CD4-positive, alpha-beta T cell (primary cell): ENCODE measurements at places on chromosomes 13 and 19. TPM values are rescaled to one million over a fixed set of nuclear protein-coding genes. Genes with fewer than 3 reads are reported as not detected.
A peak's percentile ranks its signal among the peaks of the same experiment; 100 is the strongest.

- no peak for DNase-seq
- H3K36me3 ChIP-seq = no peaks in the 10 kb centered on the region
- H3K27ac ChIP-seq = no peak overlapping the region
- H3K27me3 ChIP-seq = no peaks in the 10 kb centered on the region
- H3K4me1 ChIP-seq = no peaks in the 10 kb centered on the region
Observed at GRCh38 chr13:73103238-73103637, 44.4 kb downstream of the KLF5 start.

DNA sequence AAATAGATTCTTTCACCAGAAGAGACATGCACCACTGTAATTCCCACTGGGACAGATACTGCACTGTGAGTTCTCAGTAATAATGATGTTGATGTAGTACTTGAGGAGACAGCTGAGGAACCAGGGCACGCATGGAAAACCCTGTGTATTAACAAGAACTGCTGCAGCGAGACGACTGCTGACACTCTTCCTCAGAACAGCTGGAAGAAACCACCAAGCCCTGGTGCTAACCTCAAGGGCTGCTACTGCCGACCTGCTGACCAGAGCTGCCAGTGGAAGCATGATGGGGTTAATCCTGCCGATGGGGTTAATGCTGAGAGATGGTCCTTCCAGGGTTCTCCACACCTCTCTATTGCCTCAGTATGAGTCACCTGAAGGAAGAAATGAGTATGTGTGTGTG lies 45.6 kb downstream of the EDNRB start:
- H3K27me3 ChIP-seq = no peaks in the 10 kb centered on the region
- DNase-seq = no peak
- no peaks in the 10 kb centered on the region for H3K36me3 ChIP-seq
- no peaks in the 10 kb centered on the region for H3K4me1 ChIP-seq
- no peak overlapping the region for H3K4me3 ChIP-seq
- no peak overlapping the region for H3K27ac ChIP-seq

DNA sequence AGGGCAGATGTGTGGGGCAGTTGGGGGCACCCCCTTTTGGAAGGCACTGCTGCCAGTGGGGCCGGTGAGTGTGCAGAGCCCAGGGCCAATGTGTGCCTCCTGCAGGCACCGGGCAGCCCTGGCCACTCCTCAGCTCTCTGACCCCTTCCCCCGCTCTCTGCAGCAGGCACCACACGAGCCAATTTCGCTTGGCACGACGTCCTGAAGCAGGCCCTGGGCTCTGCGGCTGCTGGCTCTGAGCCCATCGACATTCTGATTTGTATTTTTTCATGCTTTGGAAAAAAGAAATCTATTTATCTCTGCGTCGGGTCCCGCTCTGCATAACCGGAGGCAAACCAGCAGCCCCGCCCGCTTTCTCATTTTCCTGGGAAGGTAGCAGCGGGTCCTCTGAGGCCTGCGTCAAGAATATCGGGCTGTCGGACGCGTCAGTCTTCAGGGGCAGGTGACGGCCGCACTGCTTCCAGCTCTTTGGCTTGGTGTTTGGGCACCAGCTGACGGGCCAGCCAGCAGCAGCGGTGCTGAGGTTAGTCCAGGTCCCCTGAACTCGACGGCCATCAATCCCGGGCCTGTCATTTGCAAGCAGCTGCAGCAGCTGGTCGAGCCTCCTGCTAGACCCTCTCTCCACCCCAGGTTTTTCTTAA lies 134.3 kb downstream of the KDM4B start:
- no peak overlapping the region for H3K4me3 ChIP-seq
- H3K27me3 ChIP-seq = no peaks in the 10 kb centered on the region
- H3K36me3 ChIP-seq = peaks cover 24% of the 10 kb centered on the region
- H3K4me1 ChIP-seq = no peaks in the 10 kb centered on the region
- no peak for DNase-seq

GRCh38 chr19:42095814-42096230 lies 19.9 kb downstream of the ZNF574 start:
- peaks cover 9% of the 10 kb centered on the region for H3K4me1 ChIP-seq
- no peak overlapping the region for H3K27ac ChIP-seq
- no peaks in the 10 kb centered on the region for H3K27me3 ChIP-seq
- DNase-seq = no peak
- no peak overlapping the region for H3K4me3 ChIP-seq

- H3K4me3 ChIP-seq = no peak overlapping the region
- peaks cover 71% of the 10 kb centered on the region for H3K36me3 ChIP-seq
- H3K27ac ChIP-seq = no peak overlapping the region
Observed at GRCh38 chr19:44986389-44986788, 14.9 kb upstream of the RELB start.

GRCh38 chr13:26342898-26343297 lies 89.0 kb downstream of the CDK8 start:
- no peaks in the 10 kb centered on the region for H3K27me3 ChIP-seq
- H3K4me1 ChIP-seq = no peaks in the 10 kb centered on the region
- no peak overlapping the region for H3K27ac ChIP-seq
- H3K36me3 ChIP-seq = peaks cover 4% of the 10 kb centered on the region
- no peak overlapping the region for H3K4me3 ChIP-seq

DNA sequence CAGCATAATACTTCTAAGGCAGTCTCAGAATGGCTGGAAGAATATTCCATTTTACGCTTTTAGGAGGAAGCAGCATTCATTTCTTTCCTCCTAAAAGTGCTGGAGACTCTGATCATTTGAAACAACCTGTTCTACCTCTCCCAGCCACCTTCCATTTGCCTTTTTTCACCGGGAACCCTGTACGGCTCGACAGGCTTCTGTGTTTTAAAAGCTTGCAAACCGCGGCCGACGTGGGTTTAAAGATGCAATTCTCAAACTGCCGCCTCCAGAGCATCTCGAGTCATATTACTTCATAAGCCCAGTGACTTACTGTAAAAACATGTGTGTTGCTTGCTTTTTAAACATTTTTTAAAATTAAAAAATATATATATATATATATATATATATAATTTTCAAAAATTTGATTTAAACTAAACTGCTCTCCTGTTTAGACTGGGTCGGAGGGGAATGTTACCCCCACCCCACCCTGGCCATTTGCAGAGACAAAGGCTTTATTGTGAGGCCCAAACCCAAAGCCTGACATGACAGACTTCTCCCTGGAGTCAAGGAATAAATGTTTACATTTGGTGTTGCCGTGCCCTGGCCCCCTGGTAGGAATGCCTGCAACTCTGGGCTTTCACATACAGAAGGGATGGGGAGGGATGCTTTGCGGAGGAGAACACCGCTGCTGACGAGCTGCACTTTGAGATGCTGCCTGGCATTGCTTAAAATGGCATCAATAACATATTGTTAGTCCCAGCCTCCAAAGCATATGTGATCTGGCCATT lies 30.4 kb downstream of the ZNF536 start:
- no peaks in the 10 kb centered on the region for H3K4me1 ChIP-seq
- H3K27me3 ChIP-seq = no peaks in the 10 kb centered on the region
- DNase-seq = no peak
- no peak overlapping the region for H3K27ac ChIP-seq

- H3K4me1 ChIP-seq = peaks cover 18% of the 10 kb centered on the region
- no peak for DNase-seq
- no peaks in the 10 kb centered on the region for H3K27me3 ChIP-seq
- no peak overlapping the region for H3K4me3 ChIP-seq
- H3K27ac ChIP-seq = no peak overlapping the region
Observed at GRCh38 chr13:99265821-99266426, 7.7 kb upstream of the GPR18 start.

DNA sequence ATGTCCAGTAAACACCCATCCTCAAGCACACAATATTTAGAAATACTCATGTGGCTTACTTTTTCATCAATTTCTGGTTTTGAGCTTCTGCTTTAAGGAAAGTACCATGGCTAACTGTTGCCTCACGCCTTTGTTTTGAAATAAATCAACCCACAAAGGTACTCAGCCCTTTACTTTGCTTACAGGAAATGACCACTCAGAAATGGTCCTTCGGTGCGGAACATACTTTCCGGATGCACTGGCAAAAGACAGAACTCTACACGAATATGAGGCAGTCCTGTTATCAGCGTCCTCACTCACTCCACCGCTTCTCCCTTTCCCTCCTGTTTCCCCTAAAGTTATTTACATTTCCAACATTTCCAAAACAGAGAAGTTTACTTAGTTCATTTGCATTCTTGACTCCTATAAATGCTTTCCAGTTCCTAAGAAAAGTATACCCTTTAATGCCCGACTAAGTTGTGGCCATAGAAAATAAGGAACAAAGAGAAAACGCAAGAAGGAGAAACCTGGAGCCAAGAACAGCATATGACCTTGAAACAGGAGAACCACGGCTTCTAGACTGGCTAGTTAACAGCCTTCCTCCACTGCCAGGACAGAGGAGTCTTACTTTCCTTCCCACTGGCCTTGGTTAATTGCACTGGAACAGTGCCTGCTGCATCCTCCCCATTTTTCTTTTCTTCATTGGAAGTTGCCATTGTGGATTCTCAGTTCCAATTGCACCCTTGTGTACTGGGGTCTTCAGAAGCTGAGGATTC lies 10.6 kb downstream of the FPR2 start:
- no peaks in the 10 kb centered on the region for H3K36me3 ChIP-seq
- no peak overlapping the region for H3K4me3 ChIP-seq
- H3K27ac ChIP-seq = no peak overlapping the region
- peaks cover 13% of the 10 kb centered on the region for H3K27me3 ChIP-seq
- no peaks in the 10 kb centered on the region for H3K4me1 ChIP-seq

DNA sequence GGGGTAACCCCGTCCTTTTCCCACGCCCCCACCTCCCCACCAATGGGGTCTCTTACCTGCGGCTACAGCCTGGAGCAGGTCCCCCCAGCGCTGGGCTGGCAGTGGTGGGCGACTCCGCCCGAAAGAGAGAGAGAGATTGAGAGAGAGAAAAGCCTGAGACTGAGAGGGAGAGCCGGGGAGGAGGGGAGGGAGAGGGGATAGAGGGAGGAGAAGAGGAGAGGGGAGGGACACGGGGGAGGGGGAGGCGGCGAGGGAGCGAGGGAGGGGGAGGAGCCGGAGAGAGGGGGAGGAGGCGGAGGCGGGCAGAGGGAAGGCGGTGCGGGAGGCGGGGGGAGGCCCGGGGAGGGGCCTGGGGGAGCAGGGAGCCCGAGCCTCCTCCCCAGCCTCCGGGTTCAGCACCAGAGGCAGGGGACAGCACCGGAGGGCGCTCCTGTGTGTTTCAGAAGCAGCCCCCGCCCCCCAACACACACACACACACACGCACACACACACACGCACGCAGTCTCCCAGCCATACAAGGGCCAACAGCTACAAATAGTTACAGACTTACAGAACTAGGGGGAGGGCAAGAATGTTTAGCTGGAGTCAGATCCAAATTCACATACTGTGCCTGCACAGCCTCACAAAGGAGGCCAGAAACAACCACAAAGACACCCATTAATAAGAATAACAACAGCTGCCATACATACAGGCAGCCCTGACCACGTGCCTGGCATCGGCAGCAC lies at the start of gene SLC8A2:
Gene SLC8A2, minus strand, starts transcription at position 161 of the 725 bp plus-strand sequence. CDS start 5,490 bp downstream, outside the sequence.
- H3K4me3 ChIP-seq = no peak within 1 kb of the TSS
- no peak within 1 kb of the TSS for H3K27ac ChIP-seq
- DNase-seq = peak; percentile 50
- H3K36me3 ChIP-seq = no peaks in the 10 kb centered on the region

- no peaks in the 10 kb centered on the region for H3K36me3 ChIP-seq
- H3K4me1 ChIP-seq = peaks cover 29% of the 10 kb centered on the region
- H3K27me3 ChIP-seq = peaks cover 20% of the 10 kb centered on the region
Observed at GRCh38 chr19:44850641-44851109, 4.6 kb downstream of the NECTIN2 start.

GRCh38 chr13:91329733-91330132 lies 17.8 kb upstream of the MIR17HG start:
- H3K4me3 ChIP-seq = no peak overlapping the region
- DNase-seq = no peak
- H3K4me1 ChIP-seq = no peaks in the 10 kb centered on the region
- H3K27ac ChIP-seq = no peak overlapping the region
- no peaks in the 10 kb centered on the region for H3K27me3 ChIP-seq
- no peaks in the 10 kb centered on the region for H3K36me3 ChIP-seq

DNA sequence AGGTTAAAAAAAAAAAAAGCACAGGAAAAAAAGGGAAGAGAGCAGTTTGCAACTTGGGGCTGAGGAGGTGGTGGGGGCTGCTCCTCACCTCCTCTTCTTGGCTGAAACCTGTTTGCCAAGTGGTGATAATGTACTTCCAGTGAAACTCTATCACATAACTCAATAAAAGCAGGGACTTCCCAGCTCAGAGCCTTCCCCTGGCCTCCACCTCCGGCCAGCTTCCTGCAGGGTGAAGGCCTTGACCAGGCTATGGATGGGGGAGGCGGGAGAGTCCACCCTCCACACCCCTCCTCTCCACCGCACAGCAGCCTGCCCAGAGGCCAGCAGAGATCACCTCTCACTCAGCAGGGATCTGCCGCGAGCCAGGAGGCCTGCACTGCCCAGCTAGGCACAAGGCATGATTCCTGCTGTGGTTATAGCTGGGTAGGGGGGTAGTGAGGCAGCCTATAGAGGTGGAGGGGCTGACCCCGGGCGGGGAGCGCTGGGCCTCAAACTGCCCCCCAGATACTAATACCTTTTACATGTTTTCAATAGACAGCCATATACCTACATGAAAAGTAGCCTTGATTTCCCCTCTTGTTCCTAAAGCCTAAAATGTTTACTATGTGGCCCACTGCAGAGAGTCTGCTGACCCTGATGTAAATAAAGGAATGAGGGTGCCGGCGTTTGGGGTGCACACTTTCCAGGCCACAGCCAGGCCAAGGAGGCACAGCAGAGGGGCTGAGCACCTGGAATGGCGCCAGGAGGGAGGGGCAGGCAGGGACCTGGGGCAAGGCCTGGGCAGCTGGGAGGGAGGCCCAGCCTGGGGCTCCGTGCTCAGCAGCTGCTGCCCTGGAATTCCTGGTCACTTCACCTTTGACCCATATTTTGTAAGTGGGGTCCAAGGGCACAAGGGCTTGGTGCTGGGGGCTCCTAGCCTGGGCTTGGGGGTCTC lies 10.3 kb downstream of the ZNF787 start:
- no peak for DNase-seq
- H3K27me3 ChIP-seq = no peaks in the 10 kb centered on the region
- H3K4me3 ChIP-seq = no peak overlapping the region
- H3K4me1 ChIP-seq = peaks cover 72% of the 10 kb centered on the region
- no peak overlapping the region for H3K27ac ChIP-seq
- peaks cover 6% of the 10 kb centered on the region for H3K36me3 ChIP-seq

DNA sequence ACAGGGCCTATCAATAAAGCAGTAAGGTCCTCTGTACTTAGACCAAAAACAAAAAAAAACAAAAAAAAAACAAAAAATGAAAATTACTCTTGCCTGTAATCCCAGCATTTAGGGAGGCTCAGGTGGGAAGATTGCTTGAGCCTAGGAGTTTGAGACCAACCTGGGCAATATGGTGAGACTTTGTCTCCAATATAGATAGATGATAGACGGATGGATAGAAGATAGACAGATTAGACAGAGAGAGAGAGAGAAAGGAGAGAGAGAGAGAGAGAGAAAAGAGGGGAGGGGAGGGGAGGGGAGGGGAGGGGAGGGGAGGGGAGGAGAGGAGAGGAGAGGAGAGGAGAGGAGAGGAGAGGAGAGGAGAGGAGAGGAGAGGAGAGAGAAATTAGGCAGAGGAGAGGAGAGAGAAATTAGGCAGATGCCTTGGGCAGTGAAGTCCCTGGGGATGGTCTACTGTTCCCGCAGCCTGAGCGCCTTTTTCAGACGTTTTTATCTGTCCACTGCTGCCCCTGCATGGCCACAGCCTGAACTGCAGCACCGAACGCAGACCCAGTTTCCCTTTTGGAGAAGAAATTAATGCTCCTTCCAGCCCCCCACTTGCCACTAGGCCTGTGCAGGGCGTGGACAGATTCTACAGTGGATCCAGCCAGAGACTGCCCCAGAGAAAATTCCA lies 9.8 kb upstream of the ZNF627 start:
- no peaks in the 10 kb centered on the region for H3K36me3 ChIP-seq
- no peak overlapping the region for H3K4me3 ChIP-seq
- H3K4me1 ChIP-seq = peaks cover 7% of the 10 kb centered on the region
- no peaks in the 10 kb centered on the region for H3K27me3 ChIP-seq

ALOX5AP gene
- total RNA-seq = 19.0 TPM

DLL3 gene
- total RNA-seq = not detected

ANKRD24 gene
- total RNA-seq = 0.60 TPM

FAM216B gene
- total RNA-seq = not detected

PSPN gene
- 0.85 TPM for total RNA-seq
